ENCODE measurements at places on chromosomes 11 and 22.

- DNase-seq = no peak
Measured at GRCh38 chr11:64103277-64103985, 62.5 kb downstream of the MACROD1 start.

- peak; percentile 92 for DNase-seq
Measured at GRCh38 chr22:44625981-44626687, 75.9 kb upstream of the PRR5 start.

DNA sequence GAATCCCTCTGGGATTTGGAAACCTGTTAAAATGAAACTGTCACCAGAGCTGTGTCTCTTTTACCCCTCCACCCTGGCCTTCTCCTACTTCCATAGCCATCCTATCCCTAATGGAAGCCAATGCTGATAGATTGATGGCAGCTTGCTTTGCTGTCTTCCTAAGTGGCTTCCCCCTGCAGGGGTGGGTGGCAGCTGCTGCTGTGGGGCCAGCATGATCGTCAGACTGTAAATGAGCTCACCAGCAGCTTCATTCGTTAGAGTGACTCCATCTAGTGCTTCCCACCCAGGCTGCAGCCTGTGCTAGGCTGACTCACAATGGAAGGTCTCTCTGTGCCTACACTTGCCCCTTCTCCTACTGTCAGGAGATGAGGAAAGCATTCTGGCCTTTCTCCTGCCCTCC lies 311.0 kb downstream of the BUD13 start:
- DNase-seq = no peak

GRCh38 chr11:86624366-86624765 lies 48.0 kb downstream of the ME3 start:
- DNase-seq = no peak

- no peak for DNase-seq
Measured at GRCh38 chr11:61630089-61630488, 49.2 kb upstream of the SYT7 start.

DNA sequence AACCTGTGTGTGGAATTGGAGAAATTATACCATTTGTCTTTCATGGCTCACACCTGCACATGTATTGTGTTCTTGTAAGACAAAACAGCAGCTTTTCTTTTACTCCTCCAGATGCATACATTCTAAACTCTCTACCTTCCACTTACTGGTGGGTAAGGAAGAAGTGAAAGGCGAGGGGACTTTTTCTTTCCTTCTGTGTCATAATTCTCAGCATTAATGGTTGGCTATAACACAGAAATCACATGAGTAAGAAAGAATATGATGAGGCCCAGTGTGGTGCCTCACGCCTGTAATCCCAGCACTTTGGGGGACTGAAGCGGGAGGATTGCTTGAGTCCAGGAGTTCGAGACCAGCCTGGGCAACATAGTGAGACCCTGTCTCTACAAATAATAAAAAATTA lies 57.8 kb upstream of the SHANK2 start:
- peak; percentile 30 for DNase-seq

DNA sequence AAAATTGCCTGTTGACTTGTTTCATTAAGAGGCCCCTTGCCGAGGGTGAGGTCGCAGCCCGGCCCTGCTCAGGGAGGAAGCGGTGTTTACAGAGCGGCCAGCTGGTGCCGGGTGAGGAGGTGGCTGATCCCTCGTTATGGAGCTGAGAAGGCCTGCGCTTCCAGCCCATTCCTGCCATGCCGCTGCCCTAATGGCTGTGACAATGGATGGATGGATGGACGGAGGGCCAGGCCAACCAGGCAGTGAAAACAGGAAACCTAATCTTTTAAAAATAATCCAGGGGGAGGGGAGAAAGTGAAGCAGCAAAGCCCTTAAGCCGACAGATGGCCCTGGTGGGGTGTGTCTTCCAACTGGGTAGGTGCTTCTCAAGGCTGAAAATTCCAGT lies 38.5 kb downstream of the BCR start:
- no peak for DNase-seq

- DNase-seq = no peak
Measured at GRCh38 chr11:17643506-17644405, 75.6 kb upstream of the MYOD1 start.

GRCh38 chr11:134313821-134314607 lies 17.8 kb upstream of the GLB1L2 start:
- DNase-seq = no peak

DNA sequence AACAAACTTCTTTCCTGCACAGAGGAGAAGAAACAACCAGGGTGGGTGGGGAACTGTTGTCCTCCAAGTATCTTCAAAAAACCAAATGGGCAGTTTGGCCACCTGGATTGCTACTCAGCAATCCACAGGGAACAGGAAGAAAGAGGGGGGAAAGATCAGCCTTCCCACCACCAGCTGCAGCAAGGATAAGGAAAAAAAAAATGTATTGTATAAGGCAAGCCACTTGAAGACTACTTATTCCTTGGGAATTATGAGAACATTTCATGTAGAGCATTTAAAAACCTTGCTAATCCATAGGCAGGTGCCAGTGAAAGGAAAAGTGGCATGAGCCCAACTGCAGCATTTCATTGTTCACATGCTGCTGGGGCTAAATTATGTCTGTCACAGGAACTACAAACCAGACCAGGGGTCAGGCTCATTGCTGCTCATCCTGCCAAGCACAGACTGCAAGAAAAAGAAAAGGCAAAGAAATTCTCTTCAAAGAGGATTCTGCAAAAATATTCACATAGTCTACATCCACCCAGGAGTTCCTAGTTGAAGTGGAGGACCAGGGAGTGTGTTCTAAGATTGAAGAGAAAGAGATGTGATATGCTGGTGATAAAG lies 2.2 kb downstream of the RAB30 start:
- DNase-seq = no peak

GRCh38 chr22:44759001-44759400 lies 6.6 kb downstream of the ARHGAP8 start:
- DNase-seq = no peak

GRCh38 chr11:111765320-111765983 lies 737 bp downstream of the PPP2R1B start:
- no peak for DNase-seq

DNA sequence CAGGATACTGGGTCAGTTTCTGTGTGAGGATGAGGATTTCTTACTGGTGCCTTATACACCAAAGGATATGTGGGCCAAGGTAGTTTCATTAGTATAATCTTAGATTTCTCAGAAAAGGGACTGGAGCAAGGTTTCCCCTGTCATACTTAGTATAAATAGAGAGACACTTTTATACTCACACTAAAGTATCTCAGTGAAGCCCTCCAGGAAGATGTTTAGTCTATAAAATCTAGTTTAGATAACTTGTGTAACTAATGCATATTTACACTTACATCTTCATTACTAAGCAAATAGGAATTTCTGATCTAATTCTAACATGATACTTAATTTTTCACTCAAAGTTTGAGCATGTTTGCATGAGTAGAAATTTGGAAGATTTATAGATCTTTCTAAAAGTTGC lies 11.1 kb downstream of the EMSY start:
- DNase-seq = no peak

DNA sequence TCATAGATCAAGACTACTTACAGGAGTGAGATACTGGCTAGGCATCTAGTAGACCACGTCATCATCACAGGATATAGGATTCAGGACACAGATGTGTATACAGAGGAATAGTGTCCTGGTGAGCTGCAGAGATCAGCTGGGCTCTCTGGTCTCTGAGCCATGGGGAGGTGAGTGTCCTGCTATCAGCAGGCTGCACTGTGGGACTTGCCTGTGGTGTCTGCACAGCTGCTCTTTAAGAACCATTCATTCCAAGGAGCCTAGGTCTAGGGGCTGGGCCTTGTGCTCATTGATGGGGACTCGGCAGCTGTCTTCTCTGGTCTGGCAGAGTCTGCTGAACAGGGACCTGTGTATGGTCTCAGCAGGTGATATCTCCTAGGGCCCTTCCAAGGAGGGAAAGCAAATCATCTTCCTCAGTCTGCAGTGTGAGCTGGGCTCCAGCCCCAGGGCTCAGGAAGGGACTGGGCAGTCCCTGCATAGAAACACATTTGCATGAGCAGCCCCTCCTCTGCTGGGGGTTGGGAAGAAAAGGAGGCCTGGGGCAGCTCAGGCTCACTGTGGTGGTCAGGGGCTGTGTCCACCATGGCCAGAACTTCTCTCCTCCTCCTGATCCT lies 66.1 kb upstream of the VPREB1 start:
- no peak for DNase-seq

Data from activated effector memory CD4-positive, alpha-beta T cell treated with anti-CD3 and anti-CD28 coated beads, Interleukin-2, amount 50 U/mL, for 16 hours (primary cell).